Fibroblast of skin of back (primary cell): ENCODE measurements at places on chromosomes 4 and X.

DNA sequence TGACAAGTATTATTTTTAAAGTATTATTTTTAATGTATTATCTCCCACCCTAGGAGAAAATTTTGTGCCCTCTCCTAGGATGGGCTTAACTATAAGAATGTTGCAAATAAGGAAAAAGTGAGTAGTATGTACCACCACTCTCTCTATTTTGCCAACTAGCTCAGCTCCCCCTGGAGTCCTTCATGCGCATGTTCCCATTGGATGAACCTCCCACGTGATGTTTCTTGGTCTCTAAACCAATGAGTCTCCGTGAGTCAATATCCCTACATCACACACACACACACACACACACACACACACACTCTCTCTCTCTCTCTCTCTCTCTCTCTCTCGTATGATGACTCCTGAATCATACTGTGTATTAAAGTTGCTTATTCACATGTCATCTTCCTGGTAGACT is 129.7 kb upstream of the ZFP42 start:
- DNase-seq: no peak

GRCh38 chrX:16018291-16018690 is 105.1 kb upstream of the GRPR start:
- no peak for DNase-seq

DNA sequence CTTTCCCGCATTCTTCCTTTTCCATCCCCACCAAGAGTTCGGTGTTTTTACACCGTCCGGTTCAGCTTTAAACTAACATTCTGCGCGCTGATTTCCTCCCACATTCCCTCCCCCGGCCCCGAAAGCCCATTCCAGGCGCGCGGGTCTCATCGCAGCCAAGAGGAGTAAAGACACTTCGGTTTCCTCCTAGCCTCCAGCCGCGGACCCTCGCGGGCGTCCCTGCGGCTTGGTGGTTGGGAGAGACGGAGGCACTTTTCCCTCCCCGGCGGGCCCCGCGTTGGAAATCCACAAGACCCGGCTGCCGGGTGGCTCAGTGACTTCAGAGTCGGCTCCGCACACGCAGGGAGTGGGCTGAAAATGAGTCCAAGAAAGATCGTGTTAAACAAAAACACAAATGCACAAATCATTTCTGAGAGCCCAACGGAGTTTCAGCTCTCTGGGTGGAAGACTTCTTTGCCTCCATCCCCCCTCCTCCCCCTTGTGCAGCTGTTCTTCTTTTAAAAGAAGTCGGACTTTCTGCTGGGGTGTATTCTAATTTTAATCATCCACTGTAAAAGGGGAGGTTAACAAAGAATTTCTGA is 2.0 kb upstream of the ARX start:
- no peak for DNase-seq

GRCh38 chrX:46180258-46180687 is 364.9 kb downstream of the ZNF674 start:
- peak; percentile 89 for DNase-seq

DNA sequence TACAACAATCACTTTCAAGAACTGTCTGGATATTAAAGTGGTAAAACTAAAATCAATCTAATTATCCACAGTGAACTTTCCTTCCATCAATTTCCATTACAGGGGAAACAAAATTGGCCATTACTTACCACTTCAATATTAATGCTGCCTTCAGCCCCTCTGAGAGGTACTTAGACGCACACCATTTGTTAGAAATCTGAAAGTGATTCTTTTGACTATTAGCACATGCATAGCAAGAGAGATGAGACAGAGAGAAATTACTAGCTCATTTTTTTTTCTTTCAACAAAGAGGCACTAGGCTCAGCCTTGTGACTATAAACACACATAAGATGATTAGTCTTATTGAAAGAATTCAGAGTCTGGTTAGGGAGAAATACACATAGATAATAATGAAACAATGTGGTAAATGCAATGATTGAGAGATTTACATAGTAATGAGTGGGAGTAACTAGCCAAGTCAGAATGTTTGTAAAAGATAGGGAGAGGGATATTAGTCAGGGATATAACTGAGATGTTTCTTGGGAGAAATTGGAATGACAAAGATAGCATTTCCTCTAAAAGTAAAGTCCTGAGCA is 93.3 kb downstream of the YIPF7 start:
- no peak for DNase-seq

DNA sequence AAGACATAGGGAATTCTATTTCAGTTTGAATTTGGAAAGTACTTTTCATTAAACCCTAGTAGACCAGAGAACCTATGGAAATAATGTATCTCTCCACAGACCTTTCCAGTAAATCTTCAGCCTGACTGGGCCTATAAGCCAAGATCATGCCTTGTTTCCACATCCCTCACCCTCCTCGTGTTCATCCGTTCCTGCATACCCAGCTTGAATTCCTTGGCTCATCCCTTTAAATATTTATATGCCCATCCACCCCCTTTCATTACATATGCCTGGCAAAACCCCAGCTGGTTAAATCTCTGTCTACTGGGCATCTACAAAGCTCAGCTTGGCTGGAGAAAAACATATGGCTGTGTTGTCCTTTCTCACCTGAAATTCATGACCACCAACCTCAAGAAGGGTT is 32.4 kb downstream of the SLC2A9 start:
- DNase-seq: no peak

- peak; percentile 41 for DNase-seq
These were observed 29.0 kb downstream of the REELD1 start for GRCh38 chr4:146243141-146243882.

DNA sequence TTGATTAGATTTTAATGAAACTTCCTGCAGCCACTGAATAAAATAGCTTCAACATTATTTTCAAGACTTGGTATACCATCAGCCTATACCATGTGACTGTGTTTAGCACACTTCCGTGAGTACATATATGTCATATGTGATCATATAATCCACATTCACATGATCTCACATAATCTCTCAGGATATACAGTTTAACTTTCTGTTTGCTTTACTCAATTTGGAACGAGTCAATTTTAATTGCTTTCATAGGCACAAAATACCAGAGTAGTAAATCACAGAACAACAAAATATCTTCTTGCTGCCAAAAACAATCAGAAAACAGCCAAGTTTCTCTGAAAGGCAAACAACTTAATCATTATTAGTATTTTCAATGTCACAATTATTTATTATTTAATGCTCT is 731.1 kb upstream of the DIAPH2 start:
- no peak for DNase-seq

DNA sequence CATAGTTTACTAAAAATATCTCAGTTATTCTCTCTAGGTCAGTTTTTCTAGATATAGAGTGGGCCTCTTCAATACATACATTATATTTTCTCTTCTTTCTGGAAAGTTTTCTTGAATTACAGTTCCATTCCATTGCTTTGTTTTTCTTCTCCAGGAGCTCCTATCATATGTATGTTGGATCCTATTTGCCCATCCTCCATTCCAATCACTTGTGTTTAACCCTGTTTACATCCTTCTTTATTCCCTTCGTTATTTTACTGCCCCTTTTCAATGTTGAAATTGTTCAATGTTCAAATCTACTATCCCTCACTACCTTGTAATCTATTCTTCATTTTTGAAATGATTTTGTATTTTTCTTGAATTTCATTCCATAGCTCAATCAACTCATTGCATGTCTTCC is 97.4 kb downstream of the IRF2 start:
- no peak for DNase-seq

DNA sequence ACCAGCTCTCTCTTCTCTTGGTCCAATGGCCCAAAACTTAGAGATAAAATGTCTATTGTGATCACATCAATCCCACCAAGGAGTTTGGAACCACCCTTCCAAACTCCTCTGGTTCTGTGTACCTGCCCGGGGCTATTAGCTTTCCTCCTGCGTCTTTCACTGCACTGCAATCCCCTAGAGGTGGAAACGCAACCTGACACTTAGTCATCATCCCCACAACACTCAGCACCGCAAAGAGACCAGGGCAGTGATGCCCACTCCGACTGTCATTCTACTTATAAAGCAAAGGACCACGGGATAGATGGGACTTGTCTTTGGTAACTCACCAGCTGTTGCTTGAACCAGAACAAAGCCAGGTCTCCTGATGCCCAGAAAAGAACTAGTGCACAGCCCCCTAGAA is 22.0 kb downstream of the AFAP1 start:
- no peak for DNase-seq

DNA sequence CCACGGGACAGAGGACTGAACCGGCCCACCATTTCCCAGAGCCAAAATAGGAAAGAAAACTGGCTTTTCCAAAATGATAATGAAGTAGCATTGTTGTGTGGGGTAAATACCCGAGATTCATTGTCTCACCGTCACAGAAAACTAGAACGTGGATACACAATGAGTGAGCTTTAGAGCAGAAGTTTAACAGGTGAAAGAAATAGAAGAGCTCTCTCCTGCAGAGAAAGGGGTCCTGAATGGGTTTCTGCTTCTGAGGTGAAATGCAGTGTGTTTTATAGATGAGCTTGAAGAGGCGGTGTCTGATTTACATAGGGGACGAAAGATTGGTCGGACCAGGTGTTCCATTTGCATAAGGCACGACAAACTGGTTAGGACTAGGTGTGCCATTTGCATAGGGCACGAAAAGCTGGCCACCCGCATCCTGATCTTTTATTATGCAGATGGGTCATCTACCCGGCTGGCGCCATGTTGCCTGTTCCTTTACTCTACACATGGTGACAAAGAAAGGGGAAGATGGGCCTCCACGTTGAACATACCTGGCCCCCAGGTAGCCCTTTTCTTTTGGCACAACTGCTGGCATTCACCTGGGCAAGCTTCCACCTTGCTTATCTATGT is 118.1 kb downstream of the ATXN3L start:
- DNase-seq: no peak

DNA sequence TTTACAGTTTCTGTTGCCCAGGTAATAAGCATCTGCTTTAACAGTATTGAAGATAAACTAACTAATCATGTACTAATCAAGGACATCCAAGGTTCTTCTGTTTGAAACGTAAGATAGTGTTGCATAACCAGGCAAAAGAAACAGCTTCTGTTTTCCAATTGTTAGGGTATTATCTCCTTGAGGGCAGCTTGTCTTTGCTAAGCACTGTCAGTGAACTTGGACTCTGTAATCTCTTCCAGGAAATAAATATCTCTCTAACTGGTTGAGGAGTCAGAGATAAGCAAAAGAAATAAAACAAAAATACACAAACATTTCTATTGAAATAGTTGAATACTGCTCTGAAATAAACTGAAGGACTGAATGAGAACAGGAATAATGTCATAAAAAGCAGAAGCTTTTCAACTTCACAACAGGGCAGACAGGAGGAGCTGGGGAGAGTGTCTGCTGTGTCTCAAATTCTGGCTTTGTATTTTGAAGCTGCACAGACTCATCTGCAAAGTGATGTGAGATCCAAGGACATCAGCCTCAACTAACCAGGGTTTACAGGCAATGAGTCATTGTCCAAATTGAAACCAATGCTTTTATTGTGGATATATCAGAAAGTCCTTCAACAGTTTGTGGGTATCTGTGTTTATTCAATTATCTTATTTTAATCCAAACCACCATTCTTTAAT is 1253.0 kb upstream of the PCDH7 start:
- DNase-seq: no peak

DNA sequence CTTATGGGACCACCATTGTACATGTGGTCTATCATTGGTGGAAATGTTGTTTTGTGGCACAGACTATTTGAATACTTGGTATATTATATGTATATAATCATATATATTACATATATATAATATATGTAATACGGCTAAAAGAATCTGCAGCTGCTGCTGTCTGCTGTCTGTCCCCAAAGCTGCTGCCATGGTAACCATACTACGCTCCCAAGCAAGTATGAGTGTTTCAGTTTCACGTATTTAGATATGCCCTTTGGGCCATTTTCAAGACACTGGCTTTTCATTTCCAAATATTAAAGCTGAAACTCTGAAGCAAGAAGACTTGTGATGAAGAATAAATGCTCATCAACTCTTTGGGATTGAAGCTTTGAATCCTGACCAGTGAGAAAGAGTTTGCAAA is 42.0 kb upstream of the ARSJ start:
- DNase-seq: no peak

GRCh38 chr4:121233982-121234381 is 69.9 kb upstream of the TNIP3 start:
- no peak for DNase-seq

DNA sequence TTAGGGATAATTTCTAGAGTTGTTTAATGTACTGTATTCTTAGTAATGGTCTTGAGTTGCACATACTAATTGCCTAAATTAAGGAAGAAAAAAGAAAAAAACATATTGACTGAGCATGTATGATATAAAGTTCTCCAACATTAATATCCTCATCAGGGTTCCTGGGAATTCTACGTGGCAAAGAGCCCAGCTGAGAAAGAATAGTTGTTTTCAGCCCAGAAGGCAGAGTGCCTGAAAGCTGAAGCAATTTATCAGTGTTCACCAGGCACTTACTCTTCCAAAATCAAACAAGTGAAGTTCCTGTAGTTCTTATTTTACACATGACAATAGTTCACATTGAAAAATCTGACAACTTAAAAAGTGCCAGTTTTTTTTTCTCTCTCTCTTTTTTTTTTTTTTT is 27.7 kb downstream of the YIPF7 start:
- no peak for DNase-seq

DNA sequence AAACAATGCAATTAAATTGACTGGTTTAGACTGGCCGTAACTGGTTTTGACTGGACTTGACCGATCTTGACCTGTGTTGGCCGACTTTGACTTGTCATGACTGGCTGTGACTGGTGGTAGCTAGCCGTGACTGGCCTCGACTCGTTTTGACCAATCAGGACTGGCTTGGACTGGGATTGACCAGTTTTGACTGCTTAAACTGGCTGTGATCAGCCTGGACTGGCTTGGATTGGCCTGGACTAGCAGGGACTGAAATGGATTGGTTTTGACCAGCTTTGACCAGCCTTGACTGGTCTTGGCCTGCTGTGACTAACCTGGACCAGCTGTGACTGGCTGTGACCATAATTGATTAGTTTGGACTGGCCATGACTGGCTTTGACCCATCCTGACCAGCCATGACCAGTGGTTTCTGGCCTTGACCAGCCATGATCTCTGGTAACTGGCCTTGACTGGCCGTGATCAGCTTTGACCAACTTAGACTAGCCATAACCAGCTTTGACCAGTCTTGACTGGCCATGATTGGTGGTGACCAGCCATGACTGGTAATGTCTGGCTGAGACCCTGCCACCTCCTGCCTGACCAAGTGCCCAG is 13.1 kb downstream of the SUV39H1 start:
- no peak for DNase-seq

DNA sequence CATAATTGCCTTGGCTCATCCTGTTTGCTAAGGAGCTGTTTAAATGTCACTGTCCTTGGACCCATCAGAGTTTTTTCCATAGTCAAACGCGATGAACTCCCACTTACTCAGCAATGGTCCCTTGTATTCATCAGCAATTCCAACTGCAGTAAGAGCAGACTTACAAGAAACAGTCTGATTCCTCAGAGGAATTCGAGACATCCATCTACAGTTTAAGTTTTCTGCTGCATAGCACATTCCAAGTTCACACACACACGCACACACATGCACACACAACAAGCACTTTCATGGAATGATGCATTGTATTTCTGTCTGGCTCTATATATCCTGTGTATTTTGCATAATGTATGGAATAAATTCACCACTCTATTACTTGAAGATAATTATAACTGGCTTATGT is 32.7 kb upstream of the TMEM150C start:
- DNase-seq: peak; percentile 29

- DNase-seq: no peak
These were observed 602 bp downstream of the PRKX start for GRCh38 chrX:3712870-3713224.
